ENCODE measurements at places on chromosomes 13 and 19.
A peak's percentile ranks its signal among the peaks of the same experiment; 100 is the strongest.

DNA sequence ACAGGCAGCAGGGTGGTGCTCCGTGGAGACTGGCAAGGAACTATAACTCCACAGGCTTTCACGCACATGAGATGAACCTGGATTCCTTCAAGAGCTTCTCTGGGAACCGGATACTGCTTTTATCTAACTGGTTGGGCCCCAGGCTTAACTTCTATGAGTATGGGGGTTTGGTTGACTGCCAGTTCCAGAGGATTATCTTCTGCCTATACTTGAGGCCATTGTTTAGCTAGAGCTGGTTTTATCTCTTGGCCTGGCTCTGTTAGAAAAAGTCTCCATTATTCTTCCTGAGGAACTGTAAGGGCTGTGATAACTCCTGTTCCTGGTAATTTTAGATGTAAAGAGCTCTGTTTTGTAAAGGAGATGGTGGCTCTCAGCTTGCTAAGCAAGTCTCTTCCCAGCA, 40.9 kb downstream of the ZNF846 start:
- no peak for DNase-seq

GRCh38 chr19:18999016-18999758, 34.1 kb downstream of the SUGP2 start:
- no peak for DNase-seq

DNA sequence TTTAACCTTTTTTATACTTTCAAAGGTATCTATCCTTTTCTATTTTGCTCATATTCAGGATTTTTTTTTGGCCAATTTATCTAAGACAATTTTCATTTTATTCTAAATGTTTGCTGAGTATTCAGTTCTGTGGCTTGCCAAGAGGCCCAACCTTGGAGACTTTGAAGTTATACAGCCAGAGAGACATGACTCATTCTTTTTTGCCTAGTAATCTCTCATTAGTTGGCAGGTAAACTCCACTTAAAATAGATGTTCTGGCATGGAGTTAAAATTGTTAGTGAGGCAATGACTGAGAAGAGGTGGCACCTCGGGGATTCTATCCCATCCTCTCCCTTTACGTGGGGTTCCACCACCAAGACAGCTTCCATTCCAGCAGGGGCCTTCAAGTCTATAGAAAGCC, 213.8 kb downstream of the KCTD12 start:
- no peak for DNase-seq

DNA sequence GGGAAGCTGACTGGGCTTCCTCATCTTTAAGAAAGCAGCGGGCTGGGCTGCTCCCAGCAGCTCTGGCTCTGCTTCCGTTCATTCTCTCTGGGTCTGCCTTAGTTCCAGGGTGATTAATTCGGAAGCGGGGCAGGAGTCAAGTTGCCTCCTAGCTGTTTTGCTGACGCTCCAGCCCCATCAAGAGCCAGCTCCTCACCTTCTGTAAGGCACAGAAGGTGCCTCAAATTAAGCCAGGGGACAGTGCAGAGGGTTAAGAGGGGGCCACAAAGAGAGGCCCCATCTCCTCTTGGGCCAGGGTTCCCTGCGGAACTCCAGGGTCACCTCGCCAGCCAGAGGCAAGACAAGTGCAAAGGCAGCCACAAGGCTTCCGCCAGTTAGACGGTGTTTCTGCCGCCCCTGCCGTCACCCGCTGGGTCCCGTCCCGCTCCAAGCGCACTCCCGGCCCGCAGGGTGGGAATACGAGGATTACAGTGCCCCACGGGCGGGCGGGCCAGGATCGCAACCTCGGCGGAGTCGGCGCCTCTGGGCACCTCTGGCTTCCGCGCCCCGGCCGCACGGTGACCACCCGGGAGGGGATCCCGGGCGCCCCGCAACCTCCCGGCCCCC, 508 bp downstream of the SLC15A1 start:
- no peak for DNase-seq

GRCh38 chr19:11020982-11021759, 60.3 kb downstream of the SMARCA4 start:
- no peak for DNase-seq

GRCh38 chr13:25455146-25455545, 83.4 kb downstream of the ATP8A2 start:
- DNase-seq = no peak

DNA sequence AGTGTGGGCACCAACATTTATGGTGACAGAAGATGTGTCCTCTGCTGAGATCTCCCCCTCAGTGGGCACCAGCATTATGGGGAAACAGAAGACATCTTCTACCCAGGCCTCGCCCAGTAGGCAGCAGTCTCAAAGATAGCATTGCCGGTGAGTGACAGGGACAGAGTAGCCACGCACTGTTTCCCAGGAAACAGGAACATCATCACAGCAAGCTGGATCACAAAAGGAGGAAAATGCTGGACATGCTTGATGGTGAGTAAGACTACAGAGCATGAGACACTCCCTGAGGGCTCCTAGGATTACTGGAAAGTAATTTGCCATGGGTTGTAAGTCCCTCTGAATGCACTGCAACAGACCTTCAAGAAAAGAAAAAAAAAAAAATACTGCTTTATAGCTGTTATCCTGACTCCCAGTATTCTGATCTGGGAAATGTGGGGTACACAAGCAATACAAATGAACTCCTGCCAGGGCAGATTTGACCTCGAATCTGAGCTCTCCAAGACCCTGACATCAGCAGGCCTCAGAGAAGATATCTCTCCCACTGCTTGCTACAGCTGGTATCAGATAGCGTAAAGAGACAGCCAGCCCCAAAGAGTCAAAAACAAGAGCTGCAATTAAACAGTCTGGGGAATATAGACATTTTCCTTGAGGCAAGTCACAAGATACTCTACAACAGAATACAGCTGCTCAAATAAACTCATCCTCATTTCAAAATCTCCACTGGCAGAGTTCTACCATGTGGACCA, 180.4 kb downstream of the RBM26 start:
- no peak for DNase-seq

- no peak for DNase-seq
Observed at GRCh38 chr13:69579351-69579750, 528.3 kb upstream of the ATXN8OS start.

- peak; percentile 96 for DNase-seq
Observed at GRCh38 chr13:27826379-27827353, 34.4 kb downstream of the GSX1 start.

DNA sequence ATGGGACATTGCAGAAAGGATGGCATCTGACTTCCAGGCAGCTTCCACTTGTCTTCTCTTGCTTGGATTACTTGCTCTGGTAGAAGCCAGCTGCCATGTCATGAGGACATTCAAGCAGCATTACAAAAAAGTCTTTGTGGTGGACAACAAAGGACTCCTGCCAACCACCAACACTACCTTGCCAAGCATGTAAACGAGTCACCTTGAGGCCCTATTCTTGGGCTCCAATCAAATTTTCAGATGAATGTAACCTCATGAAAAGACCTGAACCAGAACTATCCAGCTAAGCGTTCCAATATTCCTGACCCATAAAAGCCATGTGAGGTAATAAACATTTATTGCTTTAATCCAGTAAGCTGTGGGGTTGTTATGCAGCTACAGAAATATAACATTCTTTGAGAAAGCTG, 12.5 kb downstream of the PROSER1 start:
- DNase-seq = no peak

DNA sequence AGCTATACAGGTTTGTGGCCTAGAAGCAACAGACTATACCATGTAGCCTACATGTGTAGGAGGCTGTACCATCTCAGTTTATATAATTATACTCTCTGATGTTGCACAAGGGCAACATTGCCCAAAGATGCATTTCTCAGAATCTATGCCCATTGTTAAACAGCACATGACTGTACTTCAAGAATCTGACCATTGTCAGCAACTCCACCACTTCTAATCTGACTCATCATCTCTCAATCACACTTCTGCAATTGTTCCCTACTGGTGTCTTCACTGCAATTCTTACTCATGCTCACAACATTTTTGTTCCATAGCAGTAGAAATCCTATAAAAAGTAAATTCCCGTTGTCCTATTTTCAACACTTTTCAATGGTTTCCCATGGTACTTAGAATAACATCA, 63.9 kb upstream of the ATXN8OS start:
- no peak for DNase-seq

GRCh38 chr13:109152941-109153340, 523.5 kb downstream of the MYO16 start:
- no peak for DNase-seq

DNA sequence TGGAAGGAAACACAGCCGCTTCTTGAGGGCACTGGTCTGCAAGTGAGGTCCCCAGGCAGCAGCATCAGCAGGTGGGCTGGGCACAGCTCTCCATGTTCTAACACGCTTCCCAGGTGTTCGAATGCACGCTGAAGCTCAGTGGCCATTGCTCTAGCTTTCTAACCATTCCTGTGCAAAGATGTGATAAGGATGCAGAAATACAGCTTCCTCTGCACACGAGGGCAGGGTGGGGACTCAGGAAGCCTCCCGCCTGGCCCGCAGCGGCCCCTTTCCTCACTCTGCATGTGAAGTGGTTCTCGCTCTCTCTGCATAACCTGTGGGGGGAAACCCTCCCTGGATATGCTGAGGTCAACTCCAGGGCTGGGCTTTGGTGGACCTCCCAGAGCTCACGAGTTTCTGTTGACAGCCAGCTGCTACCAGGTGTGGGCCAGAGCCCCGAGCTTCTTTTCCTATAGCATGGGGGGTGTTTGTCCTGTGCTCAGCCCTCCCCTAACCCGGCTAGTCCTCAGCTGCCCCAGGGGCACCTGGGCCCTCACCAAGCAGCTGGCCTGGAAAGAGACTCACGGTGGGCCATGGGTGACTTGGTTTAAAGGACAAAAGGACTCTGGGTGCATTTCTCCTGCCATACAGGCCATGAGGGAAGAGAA, 168.2 kb downstream of the TEX29 start:
- no peak for DNase-seq

GRCh38 chr13:21639561-21639960, 31.3 kb upstream of the FGF9 start:
- DNase-seq = no peak

- DNase-seq = no peak
Observed at GRCh38 chr13:51045451-51045850, 65.6 kb downstream of the C13orf42 start.

GRCh38 chr13:28166257-28166656, 27.9 kb downstream of the PAN3 start:
- no peak for DNase-seq

- no peak for DNase-seq
Observed at GRCh38 chr13:97384371-97384770, 49.6 kb upstream of the RAP2A start.

GRCh38 chr19:11399667-11400066, 15.6 kb upstream of the EPOR start:
- DNase-seq = no peak

DNA sequence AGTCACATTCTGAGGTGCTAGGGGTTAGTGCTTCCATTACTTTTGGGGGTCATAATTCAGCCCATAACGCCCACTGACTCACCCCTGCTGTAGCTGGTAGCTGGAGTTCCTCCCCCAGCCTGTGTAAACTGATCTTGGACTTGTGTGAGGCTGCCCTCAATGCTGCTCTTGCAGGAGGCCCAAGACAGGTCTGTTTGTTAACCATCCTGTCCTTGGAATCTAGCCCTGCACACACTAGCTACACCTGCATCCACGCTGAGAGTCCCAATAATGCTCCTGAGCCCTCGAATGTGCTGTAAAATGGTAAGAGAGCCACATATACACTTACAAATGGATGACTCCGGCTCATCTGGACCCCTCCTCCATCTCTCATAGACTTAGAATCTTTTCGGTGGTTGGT, 9.6 kb downstream of the LRCH1 start:
- no peak for DNase-seq

GRCh38 chr13:40666933-40667621, 636 bp upstream of the FOXO1 start:
- no peak for DNase-seq

DNA sequence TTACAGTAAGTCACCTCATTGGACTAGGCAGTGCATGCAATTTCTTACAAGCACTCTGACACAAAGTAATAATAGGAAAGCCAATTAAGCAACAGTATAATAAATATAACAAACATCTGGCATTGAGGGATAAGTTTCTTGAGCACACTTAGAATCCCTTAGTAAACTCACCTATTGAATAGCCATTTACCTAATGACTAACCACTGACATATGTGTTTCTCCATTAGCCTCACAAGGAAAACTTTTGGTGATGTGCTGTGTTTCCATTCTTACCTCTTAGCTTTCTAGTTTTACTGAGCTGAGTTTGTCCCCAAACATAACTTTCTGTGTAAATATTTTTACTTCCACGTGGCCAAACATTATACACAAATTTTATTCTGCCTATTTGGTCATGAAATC, 47.4 kb upstream of the PCDH9 start:
- no peak for DNase-seq

DNA sequence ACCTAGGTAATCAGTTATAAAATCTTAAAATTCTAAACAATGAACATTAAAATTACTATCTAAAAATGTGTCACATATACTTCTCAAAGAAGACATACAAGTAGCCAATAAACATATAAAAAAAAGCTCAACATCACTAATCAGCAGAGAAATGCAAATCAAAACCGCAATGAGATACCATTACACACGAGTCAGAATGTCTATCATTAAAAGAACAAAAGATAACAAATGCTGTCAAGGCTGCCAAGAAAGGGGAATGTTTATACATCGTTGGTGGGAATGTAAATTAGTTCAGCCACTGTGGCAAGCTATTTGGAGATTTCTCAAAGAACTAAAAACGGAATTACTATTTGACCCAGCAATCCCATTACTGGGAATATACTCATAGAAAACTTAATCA, 310.3 kb upstream of the EDNRB start:
- no peak for DNase-seq

GRCh38 chr19:1274852-1275259, 474 bp upstream of the FAM174C start:
- no peak for DNase-seq

GRCh38 chr19:29308977-29309590, 96.1 kb upstream of the UQCRFS1 start:
- DNase-seq = no peak

DNA sequence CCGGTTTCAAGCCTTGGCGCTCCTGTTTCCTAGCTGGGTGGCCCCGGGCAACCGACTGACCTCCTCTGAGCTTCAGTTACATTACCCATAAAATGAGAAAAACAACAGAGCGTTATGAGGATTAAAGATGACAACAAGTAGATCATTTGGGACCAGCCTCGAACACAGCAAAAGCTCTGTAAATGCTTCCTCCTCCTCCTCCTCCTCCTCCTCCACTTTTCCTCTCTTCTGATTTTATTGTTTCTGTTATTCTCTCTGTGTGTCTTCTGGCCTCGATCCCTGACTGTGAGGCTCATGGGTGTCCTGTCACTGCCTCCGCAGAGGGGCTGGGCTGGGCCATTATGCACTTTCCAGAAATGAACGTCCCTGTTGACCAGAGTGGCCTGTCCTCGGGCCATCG, 176.2 kb downstream of the URI1 start:
- DNase-seq = no peak

DNA sequence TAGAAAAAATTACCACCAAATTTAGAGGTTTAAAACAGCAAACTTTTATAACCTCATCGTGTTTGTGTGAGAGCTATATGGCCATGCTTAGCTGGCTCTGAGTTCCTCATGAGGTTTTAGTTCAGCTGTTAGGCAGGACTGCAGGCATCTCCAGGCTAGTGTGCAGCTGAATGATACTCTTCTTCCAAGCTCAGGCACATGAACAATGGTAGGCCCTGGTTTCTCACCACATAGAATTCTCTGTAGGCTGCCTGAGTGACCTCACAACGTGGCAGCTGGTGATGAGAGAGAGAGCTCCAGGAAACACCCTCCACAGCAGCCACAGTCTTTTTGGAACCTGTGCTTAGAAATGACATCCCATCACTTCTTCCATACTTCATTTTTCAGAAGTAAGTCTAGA, 540.6 kb upstream of the MIR17HG start:
- no peak for DNase-seq

Data from vagina (tissue), 2 donors.